Lower leg skin (tissue), 4 donors: ENCODE measurements at places on chromosomes 7 and 10.

DNA sequence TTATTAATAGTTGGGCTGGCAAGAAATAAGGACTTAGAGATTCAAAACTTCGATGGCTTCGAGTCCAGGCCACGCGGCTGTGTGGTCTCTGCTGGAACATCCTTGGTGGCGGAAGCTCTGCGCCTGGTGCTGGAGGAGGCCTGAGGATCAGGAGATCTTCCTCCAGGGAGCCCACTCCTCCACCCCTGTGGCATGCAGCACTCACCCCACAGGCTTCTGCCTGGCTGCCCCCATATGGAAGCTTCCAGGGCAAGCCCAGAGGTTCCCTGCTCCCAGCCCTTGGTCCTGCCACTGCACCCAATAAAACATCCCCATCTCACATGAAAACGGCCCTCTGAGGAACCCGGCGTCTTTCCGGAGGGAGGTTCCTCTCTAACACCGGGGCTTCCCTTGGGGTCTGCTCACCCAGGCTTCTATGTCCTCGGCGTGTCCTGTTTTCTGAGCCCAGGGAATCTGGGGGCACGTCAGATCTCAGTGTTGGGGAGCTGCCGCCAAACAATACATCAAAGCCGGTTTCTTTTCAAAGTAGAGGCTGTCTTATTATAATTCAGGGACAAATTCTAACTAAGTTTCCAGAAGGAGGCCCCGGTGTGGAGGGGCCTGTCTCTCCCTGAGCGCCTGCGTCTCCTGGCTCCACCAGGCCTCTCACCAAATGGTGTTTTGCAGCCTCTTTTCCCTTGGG is 32.4 kb downstream of the CALML3 start:
- no peak for DNase-seq

DNA sequence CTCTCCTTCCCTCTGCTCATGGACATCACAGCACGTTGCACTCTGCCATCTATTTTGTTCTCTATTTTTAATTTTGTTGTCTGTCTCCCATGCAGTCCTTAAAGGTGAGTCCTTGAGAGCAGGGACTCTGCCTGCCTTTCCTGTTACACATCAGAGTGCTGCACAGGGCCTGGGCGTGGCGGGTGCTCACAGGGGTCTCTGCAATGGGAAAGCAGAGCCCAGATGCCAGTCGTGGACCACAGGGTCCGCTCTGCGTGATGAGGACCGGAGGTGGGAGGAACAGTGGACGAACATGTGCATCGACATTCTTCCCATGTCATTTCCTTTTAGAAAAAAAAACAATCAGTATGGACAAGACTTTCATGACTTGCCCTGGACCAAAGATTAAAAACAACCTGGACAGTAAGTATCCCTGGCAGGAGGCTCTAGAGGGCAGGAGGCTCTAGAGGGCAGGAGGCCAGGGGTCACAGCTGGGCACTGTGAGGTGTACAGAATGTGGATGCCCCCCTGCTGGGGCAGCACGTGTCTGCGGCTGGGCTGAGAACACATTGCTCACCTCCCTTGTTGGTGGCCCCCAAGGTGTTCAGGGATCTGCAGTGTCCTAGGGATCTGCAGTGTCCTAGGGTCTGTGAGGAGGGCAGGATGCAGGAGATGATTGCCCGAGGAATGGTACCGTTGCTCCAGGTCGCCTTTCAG is 29.6 kb upstream of the ZNF488 start:
- no peak for DNase-seq

DNA sequence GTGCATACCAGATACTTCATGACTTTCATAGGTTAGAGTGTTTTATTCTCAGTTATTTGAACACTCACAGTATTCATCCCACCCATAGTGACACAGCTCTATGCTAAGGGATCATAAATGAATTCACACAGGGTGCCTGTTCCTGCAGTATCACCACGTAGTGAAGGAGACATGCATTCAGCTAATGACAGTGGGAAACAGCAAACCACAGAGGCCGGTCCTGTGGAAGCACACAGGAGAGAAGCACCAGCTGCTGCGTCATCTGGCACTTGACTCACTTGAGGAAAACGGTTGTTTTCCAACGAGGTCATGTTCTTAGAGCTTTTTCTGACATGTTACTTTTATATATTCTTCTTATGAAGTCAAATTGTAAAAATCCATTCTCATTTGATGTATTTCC is 73.0 kb downstream of the UBE3C start:
- no peak for DNase-seq

DNA sequence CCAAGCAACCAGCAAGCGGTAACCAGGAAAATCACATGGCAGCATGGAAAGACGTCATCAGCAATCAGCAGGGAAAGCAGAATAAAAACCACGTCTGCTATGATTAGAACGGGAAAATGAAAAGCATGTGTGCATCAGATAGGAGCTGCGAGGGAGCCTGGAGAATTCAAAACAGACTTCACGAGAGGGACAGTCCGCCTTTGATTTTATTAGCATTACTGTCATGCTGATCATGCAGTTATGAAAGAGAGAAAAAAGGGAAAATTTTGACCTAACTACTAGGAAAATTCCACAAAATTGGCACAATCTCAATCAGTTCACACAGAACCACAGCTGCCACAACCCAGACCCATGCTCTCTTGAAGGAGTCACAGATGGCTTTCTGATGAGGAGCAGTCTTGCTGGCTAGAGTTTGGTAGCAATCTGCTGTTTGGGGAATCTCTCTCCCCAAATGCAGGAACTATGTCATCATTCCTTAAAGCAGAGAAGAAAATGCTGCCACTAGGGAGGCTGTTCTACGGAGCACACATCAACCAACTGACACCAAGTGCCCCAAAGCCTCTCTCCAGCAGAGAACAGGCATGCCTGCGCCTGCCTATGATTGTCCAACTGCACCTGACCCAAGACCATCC is 295.9 kb downstream of the TNS3 start:
- DNase-seq = no peak

DNA sequence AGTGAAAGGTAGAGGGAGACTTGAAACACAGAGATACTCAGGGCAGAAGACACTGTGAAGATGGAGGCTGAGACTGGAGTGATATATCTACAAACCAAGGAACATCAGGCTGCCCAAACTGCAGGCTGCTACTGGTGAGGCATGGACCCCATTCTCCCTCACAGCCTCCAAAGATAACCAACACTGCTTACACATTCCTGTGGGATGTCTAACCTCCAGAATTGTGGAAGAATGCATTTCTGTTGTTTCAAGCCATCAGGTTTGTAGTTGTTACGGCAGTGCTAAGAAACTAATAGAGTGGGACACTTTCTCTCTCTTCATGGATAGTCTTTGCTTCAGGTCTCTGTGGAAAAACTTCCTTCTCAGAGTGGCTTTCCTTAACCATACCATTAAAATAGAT is 182.6 kb upstream of the TMEM106B start:
- no peak for DNase-seq

- no peak for DNase-seq
Measured at GRCh38 chr7:132049462-132050304, 493.3 kb upstream of the PODXL start.

- peak; percentile 66 for DNase-seq
Measured at GRCh38 chr7:101549734-101550133, 79.4 kb downstream of the MYL10 start.

DNA sequence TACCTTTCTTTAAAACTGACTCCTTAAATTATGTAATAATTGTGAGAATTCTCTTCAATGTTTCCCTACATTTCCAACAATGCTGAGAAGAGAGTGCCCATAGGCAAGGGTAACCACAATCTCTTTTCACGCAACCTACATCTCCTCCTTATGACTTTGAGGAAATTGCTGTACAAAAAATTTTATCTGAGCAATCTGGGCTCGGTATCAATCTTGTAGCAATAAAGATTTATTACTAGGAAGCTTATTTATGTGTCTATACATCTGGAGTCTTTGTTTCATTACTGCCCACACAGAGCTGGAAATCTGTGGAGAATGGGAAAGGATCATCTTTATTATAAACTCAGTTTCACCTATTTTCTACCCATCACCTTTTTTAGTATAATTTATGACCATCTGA is 913.8 kb upstream of the SORCS1 start:
- no peak for DNase-seq

DNA sequence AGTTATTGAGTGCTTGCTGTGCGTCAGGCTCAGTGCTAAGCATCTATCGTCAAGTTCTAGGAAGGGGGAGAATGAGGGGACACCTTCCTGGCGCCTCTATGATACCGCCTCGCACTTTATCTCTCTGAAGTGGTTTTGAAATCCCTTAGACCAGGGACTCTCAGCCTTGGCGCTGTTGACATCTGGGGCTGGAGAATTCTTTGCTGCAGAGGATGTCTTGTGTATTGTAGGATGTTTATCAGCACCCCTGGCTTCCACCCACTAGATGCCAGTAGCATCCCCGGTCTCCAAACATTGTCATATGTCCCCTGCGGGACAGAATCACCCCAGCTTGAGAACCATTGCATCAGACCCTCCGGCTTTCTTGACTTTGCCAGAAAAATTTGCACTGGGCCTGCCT is 285.5 kb downstream of the CCDC3 start:
- DNase-seq = no peak

GRCh38 chr10:109972372-109973001 is 35.3 kb upstream of the ADD3 start:
- no peak for DNase-seq

DNA sequence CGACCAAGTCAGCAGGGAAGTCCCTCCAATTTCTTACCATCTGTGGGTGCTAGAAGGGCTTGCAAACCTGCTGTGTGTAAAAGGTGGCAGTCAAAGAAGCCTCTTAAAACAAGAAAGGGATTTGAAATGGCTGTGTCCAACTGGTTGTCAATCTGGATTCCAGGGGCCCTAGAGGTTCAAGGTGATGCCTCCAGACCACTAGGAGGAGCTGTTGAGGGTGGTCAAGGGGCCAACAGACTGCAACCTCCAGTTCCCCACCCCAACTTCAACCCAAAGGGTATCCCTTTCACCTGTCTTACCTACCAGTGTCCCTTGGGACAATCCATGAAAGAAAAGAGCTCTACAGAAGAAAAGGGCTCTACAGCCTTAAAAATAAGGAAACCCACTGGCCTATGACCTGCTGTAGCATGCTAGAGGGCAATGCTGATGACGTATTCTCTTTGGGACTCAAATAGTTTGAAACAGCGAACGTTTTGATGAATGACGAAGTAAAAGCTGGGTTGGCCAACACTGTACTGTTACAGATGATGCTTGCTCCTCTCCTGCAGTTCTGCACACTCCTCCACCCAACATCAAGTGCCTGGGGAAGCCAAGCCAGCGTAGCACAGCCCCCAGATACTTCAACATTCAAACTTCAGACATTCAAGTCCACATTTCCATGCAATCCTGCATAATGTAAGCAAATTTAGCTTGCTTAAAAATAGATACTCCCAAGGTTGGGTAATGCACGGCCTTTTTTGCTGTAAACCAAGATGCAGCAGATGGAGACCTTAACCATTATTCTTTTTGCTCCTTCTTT is 45.9 kb upstream of the WDR11 start:
- no peak for DNase-seq

GRCh38 chr7:137934941-137935883 is 66.7 kb downstream of the CREB3L2 start:
- DNase-seq = no peak
